ENCODE measurements at places on chromosomes 7 and 10.

GRCh38 chr10:15433850-15434537, 62.9 kb upstream of the FAM171A1 start:
- DNase-seq = peak; percentile 45

- DNase-seq = no peak
Observed at GRCh38 chr10:88019753-88020152, 156.3 kb downstream of the PTEN start.

DNA sequence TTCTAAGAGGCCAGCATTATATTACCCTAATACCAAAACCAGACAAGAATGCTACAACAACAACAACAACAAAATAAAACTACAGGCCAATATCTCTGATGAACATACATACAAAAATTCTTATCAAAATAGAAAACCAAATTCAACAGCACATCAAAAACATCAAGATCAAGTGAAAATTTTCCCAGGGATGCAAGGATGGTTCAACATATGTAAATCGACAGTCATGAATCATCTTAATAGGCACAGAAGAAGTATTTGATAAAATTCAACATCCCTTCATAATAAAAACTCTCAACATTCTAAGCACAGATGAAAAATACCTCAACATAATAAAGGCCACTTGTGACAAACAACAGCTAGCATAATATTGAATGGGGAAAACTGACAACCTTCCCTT, 75.3 kb downstream of the JMJD1C start:
- no peak for DNase-seq

DNA sequence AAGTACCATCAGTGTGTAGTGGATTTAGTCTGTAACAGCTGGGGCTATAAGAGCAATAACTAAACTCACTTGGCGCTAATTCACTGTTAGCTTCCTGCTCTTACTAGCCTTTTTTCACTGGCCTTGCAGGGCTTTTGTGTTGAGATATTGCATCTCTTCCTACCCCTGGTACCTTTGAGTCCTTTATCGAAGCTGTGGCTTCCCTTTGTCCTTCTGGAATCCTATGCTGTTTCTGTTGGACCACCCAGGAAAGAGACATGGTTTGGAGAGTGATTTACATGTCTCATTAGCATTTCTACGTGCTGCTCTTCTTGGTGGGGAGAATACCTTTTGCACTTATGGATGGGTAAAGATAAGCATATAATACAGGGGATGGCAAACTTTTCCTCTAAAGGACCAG, 103.8 kb downstream of the MLLT10 start:
- DNase-seq = no peak

DNA sequence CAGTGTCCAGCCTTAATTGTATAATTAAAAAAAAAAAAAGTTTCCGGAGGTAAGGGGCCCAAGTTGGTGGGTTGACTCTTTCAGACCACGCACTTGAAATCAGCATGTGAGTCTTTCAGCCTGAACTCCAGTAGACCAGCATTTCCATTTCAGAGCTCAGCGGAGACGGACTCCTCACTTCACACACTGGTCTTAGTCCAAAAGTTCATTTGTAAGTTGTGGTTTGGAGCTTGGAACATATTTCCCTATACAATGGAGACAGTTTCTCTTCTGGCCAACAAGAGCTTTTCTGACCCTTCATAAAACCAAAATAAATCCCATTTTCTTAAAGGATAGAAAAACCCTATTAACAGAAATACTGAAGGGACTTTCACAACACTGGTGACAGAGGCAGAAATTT, 41.0 kb downstream of the ATXN7L1 start:
- DNase-seq = no peak

GRCh38 chr7:149463500-149464161, 2.8 kb upstream of the ZNF777 start:
- DNase-seq = no peak
